ENCODE measurements at places on chromosomes 2 and 18.

DNA sequence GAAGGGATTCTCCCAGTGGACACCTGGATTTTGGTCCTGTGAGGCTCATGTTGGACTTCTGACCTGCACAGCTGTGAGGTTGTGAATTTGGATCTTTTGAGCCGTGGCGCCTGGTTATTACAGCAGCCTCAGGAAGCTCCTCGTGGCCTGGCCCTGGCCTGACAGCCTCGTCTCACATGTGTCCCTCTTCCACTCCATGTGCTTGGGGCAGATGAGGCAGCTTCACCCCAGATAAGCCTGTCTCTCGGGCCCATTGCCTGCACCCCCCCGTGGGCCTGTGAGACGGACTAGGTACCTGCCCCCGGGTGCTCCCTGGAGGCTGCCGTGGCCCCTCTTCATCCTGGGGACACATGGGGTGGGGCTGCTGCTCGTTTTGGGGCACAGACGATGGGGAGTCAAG is 51.2 kb downstream of the CTDP1 start:
- no peak for DNase-seq

DNA sequence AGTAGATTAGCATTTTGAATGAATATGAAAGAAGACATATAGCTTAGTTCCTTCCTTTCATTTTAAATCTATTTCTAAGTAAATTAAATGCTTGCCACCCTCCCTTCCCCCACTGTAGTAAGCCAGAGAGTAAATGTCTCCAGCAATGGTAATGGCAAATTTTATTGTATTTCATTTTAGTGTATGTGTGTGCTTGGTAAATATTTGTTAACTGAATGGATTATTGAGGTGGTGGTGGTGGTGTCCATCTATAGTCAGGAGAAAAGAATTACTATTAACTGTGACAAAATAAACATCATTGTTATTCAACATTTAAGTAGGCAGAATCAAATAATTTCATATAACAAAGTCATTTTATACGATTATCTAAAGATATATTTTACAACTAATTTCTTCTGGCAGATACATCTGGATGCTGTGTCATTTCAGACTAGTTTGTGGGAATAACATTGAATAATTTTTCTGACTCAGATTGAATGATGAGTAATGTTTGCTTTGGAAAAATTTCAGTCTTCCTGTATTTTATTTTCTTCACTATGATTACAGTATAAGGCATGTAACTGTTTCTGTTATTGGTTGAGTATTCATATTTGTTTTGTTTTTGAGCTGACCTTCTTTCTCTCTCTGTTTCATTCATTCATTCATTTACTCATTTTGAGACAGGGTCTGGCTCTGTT is 18.3 kb downstream of the ASXL3 start:
- DNase-seq, result no peak

DNA sequence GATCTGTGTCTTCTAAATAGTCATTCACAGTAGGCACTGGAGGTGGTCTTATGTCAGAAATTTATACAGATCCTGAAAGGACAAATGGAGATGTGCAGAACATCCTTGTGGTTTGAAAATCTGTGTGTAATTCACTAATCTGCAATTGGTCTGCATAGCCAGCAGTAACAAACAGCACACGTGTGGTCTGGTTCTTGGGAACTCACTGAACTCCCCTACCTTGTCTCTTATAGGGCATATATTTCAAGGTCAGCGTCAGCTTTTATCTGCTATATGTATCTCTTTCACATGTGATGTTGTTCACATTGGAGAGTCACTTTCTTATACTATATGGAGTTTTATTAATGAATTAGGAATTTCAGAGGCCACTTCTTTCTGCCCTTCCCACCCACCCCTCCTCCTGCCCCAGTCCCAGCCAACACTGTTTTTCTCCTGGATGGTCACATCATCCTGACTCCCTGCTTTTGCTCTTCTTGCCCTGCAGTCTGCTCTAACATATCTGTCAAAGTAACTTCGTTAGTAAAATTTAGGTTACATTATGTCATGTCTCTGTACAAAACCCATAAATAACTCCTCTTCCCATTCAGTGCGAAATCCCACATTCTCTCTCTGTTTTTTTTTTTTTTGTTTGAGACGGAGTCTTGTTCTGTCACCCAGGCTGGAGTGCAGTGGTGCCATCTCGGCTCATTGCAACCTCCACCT is 35.4 kb upstream of the CABYR start:
- DNase-seq, result no peak

DNA sequence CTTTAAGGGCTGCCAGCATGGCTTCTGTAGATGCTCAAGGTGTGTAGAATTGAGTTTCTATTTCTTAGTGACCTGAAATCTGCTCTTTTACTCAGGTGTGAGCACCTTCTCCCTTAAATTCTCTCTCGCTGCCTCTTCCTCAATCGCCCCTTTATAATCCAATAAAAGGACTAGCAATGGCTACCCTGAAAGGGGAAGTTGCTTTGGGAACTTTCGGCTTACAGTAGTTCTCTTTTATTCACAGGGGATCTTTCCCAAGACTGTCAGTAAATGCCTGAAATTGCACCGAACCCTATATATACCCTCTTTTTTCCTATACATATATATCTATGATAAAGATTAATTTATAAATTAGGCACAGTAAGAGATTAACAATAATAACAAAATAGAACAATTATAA is 121.8 kb downstream of the ACTR3 start:
- no peak for DNase-seq

GRCh38 chr2:26988058-26988860 is 17.8 kb downstream of the MAPRE3 start:
- DNase-seq, result no peak

DNA sequence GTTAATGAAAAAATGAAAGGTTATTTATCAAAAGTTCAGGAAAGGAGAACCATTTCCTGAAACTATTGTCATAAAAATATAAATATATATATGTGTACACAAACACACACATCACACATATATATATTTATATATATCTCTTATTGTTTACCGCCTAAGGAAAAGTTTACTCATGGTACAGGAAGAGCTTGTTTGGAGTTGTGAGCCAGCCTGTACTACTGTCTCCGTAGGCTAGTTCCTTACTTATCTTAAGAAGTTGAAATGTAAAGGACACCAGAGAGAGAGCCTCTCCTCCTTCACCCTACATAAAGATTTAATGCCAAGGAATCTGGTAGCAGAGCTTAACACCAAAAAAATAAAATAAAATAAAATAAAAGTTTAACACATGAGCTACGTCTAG is 19.6 kb downstream of the DSC1 start:
- DNase-seq, result no peak

Data from activated T-helper 1 cell treated with anti-CD3 and anti-CD28 coated beads, Interleukin-2, amount 50 U/mL, for 16 hours (primary cell).